ENCODE measurements at places on chromosomes 2 and 18.

- DNase-seq, result no peak
Measured at GRCh38 chr2:40093021-40093675, 314.1 kb upstream of the THUMPD2 start.

DNA sequence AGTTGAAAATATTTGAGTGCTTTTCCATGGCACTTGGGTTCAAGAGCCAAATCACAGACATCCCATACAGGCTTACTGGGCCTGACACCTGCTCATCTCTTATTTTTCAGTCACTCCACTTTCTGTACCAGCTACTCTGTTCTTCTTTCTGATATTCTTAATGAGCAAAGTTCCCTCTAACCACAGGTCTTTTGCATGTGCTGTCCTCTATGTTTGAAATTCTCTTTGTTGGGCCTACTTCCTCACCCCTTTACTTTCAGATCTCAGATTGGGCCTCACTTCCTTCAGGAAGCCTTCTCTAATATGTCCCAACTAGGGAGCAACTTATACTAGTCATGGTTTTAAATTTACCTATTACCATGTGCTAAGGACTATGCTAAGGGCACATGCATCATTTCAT lies 81.8 kb upstream of the RBMS1 start:
- no peak for DNase-seq

GRCh38 chr2:159712929-159713420 lies 669 bp downstream of the MARCHF7 start:
- no peak for DNase-seq

DNA sequence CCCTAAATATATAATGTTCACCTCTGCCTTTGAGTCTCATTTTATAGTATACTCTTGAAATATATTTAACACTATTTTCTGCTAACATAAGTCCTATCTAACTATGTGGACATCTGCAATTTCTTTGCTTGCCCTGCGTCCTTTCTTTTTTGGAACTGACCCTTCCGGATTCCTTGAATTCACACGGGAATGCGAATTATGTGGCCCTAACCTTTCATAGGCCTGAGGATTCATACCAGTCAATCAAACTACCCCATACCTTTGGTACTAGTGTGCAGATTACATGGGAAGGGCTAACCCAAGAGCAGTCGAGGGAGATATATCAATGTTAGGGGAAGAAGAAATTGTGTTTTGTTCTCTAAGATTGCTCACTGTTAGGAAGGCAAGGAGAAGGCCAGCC lies 56.4 kb downstream of the NRXN1 start:
- DNase-seq, result no peak

DNA sequence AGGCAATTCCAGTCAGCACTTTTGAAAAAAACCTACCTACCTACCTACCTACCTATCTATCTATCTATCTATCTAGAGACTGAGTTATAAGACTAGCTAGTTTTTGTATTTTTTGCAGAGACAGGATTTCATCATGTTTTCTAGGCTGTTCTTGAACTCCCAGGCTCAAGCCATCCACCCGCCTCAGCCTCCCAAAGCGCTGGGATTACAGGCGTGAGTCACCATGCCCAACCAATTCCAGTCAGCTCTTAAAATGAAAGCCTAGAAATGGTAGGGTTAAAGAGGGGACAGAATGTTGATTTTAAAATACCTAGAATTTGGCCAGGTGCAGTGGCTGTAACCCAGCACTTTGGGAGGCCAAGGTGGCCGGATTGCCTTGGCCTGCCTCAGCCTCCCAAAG lies 19.1 kb downstream of the MSH2 start:
- no peak for DNase-seq

GRCh38 chr2:85796046-85796340 lies 42.2 kb downstream of the ATOH8 start:
- DNase-seq, result no peak

- no peak for DNase-seq
Measured at GRCh38 chr2:128690431-128690830, 371.8 kb upstream of the HS6ST1 start.

- DNase-seq, result no peak
Measured at GRCh38 chr2:60867007-60867406, 14.4 kb upstream of the REL start.

DNA sequence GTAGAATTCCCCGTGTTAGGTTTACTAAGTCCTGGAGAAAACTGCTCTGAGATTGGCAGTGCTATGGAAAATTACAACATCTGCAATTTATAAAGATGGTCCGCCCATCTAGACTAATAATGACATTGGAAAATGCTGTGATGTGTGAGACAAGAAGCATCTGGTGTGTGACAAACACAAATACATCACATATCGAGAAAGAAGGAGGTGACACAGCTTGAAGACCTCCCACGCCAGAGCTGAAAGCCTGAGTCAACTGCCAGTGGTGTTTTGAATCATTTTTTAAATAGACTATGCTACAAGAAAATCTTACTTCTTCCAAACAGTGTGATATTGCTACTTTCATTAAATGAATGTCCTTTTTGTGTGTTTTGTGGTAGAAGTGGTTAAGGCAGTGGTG lies 8.6 kb upstream of the ANO7 start:
- no peak for DNase-seq

DNA sequence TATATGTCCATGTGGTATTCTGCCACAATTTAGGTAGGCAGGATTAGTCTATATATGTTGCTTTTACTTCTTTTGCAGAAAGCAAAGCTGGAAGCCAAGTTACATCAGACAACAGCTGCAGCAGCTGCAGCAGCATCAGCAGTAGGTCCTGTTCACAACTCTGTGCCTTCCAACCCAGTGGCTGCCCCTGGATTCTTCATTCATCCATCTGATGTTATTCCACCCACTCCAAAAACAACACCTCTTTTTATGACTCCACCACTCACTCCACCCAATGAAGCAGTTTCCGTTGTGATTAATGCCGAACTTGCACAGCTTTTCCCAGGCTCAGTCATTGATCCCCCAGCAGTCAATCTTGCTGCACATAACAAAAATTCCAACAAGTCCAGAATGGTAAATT lies 107.6 kb downstream of the BIRC6 start:
- no peak for DNase-seq

- DNase-seq, result no peak
Measured at GRCh38 chr2:180621941-180622918, 358.2 kb upstream of the UBE2E3 start.

DNA sequence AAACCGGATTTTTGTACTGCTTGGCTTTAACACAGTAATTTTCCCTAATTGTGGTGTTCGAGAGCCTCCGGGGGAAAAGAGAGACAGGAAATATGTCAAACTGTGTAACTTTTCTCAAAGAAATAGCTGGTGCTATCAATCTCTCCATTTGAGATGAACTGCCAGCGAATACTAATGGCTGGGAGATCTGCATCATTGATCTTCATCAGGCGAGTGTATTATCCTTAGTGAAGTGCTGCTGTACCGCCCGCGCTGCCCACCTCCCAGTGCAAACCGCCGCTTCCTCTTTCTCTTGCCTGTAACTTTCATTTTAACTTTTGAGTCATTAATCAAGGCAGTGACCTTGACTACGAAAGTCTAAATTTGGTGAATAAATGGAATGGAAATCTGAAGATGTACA lies 246.1 kb upstream of the ST6GAL2 start:
- DNase-seq, result no peak

- no peak for DNase-seq
Measured at GRCh38 chr18:33745151-33745795, 167.3 kb downstream of the ASXL3 start.

DNA sequence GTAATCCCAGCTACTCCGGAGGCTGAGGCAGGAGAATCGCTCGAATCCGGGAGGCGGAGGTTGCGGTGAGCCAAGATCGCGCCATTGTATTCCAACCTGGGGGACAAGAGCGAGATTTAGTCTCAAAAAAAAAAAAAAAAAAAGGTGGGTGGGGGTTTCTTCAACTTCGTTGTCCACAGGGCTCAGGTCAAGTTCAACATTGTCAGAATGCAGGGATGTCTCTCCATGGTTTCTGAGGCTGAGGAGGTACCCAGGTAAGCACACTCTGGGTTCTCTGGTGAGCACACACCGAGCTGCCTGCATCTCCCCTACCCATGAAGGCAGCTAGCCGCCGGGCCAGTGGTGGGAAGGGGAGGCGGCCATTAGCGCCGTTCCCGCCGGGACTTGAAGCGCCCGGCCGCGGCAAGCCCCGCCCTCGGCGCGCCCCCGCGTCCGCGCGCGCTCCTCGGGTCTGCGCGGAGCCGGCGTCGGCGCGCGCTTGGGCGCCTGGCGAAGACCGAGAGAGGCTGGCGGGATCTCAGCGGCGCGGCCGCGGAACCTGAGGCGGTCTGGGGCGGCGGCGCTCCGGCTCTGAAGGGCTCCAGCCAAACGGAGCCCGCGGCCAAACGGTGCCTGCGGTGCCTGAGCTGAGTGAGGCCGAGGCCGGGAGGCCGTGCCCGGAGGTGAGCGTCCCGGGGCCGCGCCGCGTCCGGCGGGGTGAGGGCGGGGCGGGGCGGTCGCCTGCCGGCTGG lies at the start of gene UBXN2A:
Gene UBXN2A, plus strand, starts transcription at position 477 of the 731 bp plus-strand sequence. CDS start 17,852 bp downstream, outside the sequence.
- DNase-seq, result peak; percentile 81

DNA sequence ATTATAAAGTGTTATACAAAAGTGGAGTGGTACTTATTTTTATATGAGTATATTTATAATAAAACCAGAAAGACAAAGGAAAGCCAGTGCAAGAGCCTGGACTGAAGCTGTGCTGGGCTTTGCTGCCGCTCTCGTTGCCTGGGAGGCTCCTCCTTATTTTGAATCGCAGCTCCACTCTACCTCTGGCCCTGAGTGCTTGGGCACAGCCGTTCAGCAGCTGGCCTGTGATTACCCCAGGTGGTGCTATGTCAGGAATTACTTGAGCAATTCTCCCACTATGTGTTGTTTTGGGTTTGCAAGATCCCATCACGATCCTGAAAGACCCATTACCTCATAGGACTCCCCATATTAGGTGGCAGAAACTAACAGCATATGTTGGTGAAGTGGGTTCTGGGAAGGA lies 53.0 kb upstream of the LCLAT1 start:
- DNase-seq, result no peak

GRCh38 chr18:28075501-28075900 lies 101.4 kb downstream of the CDH2 start:
- no peak for DNase-seq

GRCh38 chr18:50704357-50704940 lies 115.4 kb downstream of the MRO start:
- DNase-seq, result no peak

DNA sequence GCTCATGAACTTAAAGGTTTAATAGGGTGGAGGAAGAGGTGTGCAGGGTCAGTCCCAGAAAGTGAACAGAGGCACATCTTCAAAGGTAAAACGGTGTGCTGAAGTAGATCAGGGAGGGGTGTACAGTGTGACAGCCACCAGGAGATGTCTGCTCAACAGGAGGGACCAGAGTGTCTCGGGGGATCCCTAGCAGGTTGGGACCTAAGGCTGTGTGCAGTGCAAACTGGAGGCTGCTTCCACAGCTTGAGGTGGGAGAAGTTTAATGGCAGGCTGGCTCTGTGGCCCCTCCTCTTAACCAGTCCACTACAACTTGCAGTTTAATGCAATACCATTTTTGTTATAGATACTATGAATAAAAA lies 33.2 kb downstream of the PLA2R1 start:
- DNase-seq, result no peak

DNA sequence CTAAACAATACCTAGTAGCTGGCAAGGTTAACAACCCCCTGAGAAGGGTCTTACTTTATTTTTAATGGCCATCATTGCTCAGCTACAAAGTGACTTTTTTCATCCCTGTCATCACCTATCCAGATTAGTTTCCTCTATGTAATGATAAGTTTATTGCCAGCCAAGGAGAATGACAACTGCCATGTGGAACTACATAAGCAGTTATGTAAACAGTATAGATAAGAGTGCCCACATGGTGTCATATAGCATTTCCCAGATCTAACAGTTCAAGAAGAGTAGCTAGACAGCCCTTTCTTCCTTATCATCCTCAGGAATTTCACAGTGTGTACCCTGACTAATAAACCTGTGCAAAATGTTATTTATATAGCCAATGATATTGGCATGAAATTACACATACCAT lies 240.2 kb upstream of the PIK3C3 start:
- no peak for DNase-seq

GRCh38 chr2:223834431-223834830 lies 3.0 kb downstream of the AP1S3 start:
- no peak for DNase-seq

- DNase-seq, result no peak
Measured at GRCh38 chr2:36663851-36664695, 32.4 kb upstream of the VIT start.

DNA sequence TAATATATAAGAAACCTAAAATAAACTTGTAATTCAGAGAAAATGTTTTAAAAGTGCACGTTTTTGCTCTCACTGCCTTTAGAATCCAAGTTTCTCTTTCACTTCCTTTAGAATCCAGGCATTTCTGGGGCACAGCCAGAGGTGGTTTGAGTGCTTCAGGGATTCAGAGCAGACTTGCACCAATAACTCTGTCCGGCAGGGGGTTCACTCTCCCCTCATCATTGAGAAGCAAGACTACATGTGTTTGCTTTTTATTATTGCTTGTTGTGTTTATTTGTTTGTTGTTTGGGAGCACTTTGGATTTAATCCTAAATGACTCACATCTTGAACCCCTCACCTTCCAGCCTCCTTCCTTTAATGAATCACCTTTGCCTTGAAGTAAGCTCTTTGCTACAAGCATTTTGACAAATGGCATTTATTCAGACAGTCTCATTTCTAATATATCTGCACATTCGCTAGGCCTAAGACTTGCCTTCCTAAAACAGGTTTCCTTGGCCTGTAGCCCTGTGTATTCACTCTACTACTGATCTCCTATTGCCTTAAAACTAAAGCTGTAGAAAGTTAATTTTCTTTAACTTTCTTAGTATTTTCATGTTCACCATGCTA lies 233.5 kb upstream of the ATP5MC3 start:
- DNase-seq, result peak; percentile 22

DNA sequence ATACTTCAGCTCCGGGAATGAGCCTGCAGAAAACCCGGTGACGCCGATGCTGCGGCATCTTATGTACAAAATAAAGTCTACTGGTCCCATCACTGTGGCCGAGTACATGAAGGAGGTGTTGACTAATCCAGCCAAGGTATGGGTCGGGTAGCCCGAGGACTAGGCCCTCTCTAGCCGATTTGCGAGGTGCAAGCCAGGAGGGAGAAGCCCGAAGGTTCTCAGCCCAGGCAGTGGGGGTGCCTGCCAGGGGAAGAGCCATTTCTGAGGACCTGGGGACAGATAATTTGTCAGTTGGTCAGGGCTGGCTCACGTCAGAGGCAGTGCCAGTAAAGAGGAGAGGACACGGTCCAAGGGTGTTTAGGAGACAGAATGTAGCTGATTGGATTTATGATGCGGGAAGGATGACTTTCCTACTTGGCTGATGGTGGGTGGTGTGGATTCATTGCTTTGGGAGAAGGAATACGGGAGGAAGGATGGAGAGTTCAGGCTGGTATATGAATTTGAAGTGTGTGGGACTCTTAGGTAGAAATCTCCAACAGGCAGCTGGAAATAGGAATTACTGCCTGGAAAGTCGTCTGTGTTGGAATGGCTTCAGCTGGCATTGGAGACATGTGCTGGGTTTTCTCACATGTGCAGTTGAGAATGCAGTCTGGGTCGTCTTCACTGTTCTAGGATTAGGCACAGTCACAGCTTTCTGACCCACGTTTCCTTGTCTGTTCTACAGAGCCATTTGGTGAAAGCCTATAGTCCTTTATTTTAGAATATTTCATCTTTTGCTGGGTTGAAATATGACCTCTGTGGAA lies 874 bp downstream of the NDUFAF7 start:
- peak; percentile 20 for DNase-seq

- no peak for DNase-seq
Measured at GRCh38 chr2:235560345-235560744, 66.5 kb downstream of the AGAP1 start.

GRCh38 chr2:234751275-234751973 lies 200.4 kb upstream of the SH3BP4 start:
- no peak for DNase-seq

- DNase-seq, result no peak
Measured at GRCh38 chr18:55275039-55275901, 312.7 kb downstream of the TCF4 start.
